ENCODE measurements at places on chromosomes 1 and 21.

DNA sequence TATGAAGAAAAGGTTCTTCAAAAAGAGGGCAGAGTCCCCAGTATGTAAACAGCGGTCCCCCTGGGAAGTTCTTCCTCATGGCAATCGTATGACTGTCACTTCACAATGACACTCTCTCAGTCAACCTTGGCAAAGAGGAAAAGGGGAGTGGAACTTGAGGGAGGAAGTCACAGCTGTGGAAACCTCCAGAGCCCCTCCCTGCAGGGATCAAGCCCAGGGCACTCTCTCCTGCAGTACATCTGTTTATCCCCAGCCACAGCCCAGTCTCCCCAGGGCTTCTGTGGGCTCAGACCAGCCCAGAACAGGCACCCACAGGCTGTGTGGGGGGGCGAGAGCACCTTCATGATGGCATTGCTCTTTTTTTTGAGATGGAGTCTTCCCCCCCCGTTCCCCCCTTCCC, 2.0 kb downstream of the ATP13A2 start:
- no peak for DNase-seq

- DNase-seq, result no peak
Observed at GRCh38 chr1:119987686-119988085, 81.8 kb downstream of the NOTCH2 start.

GRCh38 chr1:28135371-28136168, 40.9 kb downstream of the PTAFR start:
- no peak for DNase-seq

GRCh38 chr1:90711696-90712095, 5.4 kb downstream of the BARHL2 start:
- no peak for DNase-seq

Data from NCI-H526 (cell line).